ENCODE measurements at places on chromosomes 6 and 20. TPM values are rescaled to one million over a fixed set of nuclear protein-coding genes. Genes with fewer than 3 reads are reported as not detected.

Gene IGF2R
- 20.6 TPM for polyA plus RNA-seq

Gene VGLL2
- not detected for polyA plus RNA-seq

Gene SLC17A2
- not detected for polyA plus RNA-seq

Gene SPATA25
- polyA plus RNA-seq, result 3.2 TPM

Gene CCN2
- 47.5 TPM for polyA plus RNA-seq

Gene TXLNB
- 0.05 TPM for polyA plus RNA-seq
